Neural progenitor cell (in vitro differentiated cells): ENCODE measurements at places on chromosomes 2 and 18. TPM values are rescaled to one million over a fixed set of nuclear protein-coding genes. Genes with fewer than 3 reads are reported as not detected.
A peak's percentile ranks its signal among the peaks of the same experiment; 100 is the strongest.

GRCh38 chr2:10294077-10294476, 8.6 kb upstream of the HPCAL1 start:
- DNase-seq: no peak

DNA sequence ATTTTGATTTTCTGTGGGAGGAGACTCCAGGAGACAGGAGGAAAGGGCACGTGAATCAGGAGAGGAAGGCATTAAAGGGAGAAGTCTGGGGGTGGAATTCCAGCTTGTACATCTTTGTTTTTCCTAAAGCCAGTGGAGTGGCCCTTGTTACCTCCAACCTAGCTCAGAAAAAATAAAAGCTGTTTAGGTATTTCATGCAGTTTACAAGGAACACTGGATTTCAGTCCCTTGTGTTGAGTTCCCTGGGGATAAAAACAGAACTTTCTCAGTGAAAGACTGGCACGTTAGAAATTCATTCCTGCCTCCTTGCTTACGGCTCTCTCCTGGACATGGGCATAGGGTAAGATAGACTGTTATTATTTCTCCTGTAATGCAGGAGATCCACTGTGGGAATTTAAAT, 170.2 kb downstream of the ZEB2 start:
- peak; percentile 27 for DNase-seq

GRCh38 chr18:49227441-49228165, 232.8 kb downstream of the DYM start:
- DNase-seq: no peak

- no peak for DNase-seq
Measured at GRCh38 chr18:39781565-39781964, 2173.5 kb upstream of the PIK3C3 start.

DNA sequence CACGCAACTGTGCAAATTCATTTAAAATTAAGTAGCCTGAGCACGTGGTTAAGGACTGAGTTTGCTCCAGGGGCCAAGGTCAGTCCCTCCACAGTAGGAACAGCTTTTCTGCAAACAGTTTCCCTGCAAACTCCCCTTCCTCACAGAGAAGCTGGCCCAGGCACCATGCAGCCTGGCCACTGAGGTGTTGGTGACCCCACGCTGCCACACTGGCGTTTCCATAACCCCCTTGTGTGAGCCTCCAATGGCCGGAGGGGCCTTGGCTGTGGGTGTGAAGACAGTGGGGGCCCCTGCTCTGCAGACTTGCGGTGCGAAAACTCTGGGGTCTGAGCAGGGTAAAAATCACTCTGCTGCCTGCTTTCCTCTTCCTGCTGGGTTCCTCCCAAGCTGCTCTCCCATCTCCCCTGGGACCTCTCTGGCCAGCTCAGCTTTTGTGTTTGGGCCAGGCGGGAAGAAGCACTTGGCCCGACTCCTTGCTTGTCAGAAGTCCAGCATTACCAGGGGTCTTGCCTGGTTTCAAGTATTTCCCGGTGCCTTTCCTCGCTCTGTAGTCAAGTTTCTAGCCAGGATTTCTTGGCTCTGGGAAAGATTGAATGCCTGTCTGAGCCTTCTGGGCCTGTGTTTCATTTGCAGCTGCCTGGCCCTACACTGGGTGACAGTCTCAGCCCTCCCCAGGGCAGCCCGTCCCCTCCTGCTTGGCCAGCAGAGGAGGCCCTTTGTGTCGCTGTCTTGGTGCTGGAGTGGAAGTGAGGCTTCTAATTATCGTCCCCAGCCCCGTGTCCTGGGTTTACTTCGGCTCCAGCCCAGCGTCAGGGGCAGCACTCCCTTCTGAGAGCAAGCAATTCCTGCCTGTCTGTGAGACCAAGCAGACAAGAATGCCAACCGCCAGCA, 131.4 kb upstream of the SLC1A4 start:
- DNase-seq: peak; percentile 39

The GPR45 gene
- total RNA-seq: not detected in 2 replicates

- DNase-seq: no peak
Measured at GRCh38 chr2:16494836-16495508, 170.7 kb downstream of the CYRIA start.

- no peak for DNase-seq
Measured at GRCh38 chr18:36314754-36315153, 17.2 kb downstream of the FHOD3 start.

GRCh38 chr18:58847383-58848071, 17.1 kb upstream of the ZNF532 start:
- peak; percentile 91 for DNase-seq

- DNase-seq: no peak
Measured at GRCh38 chr2:126874961-126875360, 23.7 kb upstream of the TEX51 start.

The UGT1A5 gene
- total RNA-seq: not detected in 2 replicates

The EVX2 gene
- total RNA-seq: not detected in 2 replicates

DNA sequence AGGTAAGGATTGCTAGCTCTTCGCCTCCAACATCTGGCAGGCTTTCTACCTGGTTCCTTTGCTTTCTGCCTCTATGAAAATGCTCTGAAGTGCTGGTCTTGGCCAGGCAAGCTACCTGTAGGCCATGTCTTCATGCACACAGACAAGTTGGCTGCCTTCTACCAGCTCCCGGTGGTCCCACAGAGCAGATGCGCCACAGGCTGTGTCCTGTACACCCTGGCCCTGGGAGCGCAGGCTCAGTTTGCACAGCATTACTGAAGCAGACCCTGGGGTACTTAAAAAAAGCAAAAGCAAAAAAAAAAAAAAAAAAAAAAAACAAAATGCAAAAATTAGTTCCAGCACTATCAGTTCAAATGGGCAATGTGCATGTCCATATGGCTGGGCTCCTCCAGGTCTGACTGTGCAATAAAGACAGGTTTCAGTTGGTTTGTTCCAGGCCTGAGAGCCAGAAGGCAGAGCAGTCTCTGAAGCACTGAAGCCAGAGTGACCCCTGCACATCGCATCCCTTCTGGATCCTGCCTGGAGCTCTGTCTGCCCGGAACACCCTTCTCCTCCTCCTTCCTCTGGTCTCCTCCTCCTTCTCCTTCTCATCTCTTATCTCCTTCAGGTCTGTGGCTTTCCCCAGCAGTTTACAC, 288.0 kb upstream of the REV1 start:
- no peak for DNase-seq
